Activated naive CD4-positive, alpha-beta T cell treated with anti-CD3 and anti-CD28 coated beads, Interleukin-2, amount 50 U/mL, for 72 hours (primary cell): ENCODE measurements at places on chromosomes 4 and X.
A peak's percentile ranks its signal among the peaks of the same experiment; 100 is the strongest.

DNA sequence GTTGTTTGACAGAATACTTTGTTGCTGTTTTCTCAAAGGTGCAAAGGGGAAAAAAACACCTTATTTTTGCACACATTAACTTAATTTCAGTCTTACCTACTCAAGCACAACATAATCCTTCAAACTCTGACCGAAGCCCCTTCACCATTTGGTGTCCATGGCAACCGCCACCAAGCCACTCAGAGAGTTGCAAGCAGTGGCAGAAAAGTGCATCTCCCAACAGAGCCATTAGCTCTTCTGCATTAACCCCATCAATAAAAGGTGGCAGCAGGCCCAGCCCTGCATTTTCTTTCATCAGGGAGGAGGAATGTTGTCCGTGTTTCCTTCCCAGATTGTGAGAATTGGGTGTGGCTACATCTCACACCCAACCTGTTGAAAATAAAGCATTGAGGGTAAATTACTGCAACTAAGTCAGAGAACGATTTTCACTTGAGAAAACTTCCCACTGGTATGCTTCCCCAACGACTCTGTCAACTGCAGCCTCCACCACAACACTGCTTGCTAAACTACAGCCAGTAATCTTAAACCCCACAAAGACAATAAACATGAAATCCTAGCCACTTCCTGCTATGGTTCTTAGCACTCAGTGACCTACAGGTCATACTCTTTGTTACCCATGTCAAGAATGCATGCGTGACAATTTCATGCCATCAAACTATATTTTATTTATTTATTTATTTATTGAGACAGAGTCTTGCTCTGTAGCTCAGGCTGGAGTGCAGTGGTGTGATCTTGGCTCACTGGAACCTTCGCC is 154.0 kb downstream of the GRIA3 start:
- no peak for DNase-seq

- DNase-seq, result peak; percentile 16
These were observed 6.4 kb downstream of the PPEF2 start for GRCh38 chr4:75895744-75896314.

DNA sequence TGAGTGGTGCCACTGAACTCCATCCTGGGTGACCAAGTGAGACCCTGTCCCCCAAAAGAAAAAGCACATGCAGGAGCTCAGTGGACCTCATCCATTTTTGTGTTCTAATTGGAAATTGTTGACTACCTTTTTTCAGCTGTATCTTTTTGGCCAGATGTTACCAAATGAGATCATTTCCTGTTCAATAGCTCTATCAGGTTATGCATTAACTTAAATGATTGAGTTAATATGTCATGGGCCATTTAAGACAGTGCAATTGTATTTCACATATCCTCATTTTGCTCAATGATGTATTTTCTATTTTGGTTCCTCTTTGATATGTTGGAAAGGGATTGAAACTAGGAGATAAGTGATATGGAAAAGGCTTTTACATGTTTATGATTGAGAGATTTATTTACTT is 26.2 kb upstream of the RHOH start:
- DNase-seq, result no peak

DNA sequence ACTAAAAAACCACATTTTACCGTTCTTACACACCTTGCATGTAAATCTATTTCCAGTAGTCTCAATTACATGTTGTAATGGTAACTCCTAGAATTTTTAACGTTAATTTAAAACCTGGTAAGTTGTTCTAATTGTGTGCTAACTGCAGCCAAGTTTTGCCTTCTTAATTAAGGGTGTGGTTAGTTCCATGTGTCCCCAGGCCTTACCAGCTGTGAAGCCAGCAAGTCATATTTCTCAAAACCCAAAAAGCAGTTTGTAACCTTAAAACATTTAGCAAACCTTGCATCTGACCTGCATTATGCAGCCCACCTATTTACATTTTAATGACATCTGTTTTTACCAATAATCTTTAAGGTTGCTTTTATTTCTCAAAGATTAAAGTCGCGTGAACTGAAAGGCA is 18.4 kb upstream of the FAM47E start:
- DNase-seq, result no peak

- DNase-seq, result no peak
These were observed 33.0 kb downstream of the DRP2 start for GRCh38 chrX:101252634-101253033.

DNA sequence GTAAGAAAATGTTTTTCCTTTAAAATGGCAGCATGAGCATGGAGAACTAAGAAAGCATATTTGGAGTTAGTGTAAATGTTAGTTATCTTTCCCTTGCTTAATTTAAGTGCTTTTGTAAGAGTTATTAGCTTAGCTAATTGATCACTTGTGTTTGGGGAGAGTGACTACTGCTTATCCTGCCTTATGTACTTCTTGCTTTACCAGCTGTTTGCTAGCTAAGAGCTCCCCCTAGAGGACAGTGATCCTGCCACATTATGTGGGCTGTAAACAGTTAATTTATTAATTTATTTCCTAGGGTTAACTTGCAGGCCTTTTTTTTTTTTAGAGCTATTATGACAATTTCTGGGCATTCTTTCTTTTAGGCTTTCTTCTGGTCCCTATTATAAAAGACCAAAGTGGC is 435.8 kb downstream of the MAGEB5 start:
- no peak for DNase-seq

DNA sequence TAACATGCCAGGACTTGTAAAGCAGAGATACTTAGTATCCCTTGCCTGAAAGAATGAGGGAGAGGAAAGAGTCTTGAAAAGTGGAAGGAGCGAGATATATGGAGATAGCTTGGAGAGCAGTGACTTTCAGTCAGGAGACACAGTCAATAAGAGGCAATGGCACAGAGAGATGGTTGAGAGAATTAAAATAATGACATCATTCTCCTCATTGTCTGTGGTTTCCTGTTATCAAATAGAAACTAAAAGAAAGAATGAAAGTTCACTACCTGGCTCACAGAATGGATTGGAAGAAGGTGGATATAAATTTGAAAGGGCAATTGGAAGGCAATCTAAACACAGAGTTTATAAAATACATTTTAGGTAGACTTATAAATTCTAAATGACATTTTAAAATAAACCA is 760.2 kb upstream of the AADAT start:
- DNase-seq, result no peak

DNA sequence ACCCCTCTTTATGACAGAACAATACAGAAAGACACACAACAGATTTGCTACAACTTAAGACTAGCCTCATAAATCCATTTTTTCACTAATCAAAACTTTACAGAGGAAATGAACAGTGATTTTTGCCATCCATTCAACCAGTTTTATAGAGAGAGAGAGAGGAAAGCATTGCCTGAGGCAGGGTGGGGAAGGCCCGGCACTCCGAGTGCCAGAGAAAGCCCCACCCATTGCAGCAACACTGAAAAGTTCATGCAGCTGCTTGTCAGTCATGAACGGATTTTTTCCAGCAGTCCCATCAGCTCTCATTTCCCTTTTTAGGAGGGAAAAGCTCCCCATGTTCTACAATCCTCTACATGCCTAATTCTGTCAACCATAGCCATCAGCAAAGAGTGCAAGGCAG is 236.9 kb downstream of the CHIC1 start:
- no peak for DNase-seq

- no peak for DNase-seq
These were observed 13.8 kb downstream of the RBM10 start for GRCh38 chrX:47158781-47159180.

DNA sequence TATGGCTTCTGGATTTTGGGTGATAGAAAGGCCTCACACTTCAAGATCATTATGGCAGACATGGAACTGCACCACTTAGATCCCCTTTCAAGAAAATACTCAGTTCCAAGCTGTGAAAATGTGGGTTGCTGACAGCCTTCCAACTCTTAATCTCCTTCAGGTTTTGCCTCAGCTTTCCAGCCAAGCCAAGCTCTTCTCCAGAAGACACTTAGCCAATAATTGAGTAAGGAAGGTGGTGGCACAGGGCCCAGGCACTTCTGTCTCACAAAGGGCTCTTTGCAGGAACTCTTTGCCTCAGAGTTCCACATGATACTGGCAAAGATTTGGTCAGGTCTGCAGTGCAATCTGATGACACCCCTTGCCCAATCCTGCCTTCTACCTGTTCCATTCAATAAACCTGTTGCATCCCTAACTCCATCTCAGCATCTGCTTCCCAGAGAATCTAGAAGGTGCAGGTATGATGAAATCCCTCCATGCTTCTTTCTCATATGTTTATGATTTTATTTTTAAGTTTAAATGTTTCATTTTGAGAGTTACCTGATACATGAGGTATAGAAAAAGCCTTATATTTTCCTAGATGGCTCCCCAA is 30.6 kb downstream of the ANXA5 start:
- DNase-seq, result no peak

DNA sequence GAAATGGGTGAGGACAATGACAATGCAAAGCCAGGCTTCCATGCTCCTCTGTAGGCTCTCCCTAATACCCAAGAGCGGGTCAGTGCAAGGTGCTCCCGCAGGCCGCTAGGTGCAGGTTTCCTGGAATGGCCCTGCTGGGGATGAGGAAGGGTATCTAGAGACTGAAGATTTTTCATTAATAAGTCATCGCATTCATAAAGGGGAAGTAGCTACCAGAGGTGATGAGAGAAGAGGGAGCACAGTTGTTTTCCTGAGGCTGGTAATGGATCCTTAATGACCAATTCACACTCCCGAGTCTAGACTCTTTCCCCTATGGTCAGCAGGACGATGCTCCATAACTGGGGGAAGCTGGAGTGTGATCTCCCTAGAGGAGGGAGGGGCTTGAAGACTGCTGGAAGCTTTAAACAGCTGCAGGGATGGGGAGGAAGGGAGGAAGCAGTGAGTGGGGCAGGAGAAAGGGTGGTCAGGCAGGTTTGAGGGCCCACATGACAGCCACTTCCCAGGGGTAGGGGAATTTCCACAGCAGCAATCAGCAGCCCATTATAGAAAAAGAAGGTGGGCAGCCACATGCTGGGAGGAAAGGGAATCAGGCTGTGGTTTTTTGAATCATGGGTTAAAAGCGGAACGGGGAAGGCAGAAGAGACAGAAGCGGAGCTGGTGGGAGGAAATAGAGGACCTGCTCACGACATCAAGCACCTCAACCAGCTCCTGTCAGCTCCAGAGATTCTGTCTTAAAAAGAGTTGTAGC is 10.2 kb upstream of the ATP6AP2 start:
- peak; percentile 5 for DNase-seq

- no peak for DNase-seq
These were observed 759.1 kb upstream of the SLIT2 start for GRCh38 chr4:19492606-19493005.

DNA sequence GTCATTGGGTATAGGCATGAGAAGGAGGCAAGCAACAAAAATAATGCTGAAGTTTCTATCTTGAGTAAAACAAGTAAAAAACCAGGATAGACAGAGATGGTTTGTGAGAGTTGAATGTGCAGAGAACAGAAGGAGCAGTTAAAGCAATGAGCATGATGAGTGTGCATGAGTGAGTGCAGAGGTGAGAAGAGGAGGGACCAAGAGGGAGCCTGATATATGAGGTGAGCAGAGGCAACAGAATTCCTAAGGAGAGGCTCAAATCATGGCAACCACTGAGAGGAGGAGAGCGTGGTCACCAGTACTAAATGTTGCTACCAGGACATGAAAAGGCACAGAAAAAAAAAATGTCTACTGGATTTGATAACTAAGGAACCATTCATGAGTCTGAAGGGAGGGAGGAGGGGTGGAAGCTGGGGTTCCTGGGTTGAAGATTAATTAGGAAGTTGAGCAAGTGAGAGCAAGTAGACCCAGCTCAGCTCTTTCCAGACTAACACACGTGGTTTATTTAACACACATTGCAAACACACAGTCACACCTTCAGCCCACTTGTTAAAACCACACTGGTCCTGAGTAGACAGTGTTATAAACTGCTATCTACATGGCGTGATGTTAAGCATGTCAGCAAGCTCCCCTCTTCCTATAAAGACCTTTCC is 69.0 kb upstream of the IQCM start:
- DNase-seq, result no peak

DNA sequence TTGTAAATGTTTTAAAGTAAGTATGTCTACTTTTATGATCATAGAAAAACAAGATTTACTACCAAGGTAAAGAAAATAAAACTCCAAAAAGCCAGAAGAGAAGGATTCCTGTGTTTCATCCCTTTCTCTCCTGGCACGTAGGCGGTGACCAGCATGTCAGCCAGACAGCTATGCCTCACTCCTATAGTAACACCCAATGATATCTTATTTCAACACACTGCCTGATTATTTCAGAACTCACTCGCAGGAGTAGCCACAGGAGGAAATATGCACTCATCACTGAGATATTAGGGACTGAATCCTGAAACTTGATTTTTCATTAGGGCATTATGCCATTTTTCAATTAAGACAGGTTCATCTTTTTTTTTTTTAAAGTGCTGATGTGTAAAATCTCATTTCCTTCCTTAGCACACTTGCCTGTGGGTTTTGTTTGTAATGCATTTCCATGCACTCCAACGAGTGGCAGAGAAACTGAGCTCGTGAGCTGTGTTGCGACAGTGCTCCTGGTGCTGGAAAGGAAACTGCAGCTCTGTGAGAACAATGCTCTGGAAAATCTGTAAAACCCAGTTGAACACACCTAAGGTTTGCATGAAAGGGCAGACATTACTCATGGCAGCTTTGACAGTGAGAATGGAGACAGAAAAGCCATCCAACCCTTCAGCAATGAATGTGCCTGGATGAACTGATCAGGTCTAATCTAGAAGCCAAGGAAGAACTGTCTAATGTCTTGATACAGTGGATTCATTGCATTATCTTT is 18.2 kb downstream of the RAI2 start:
- DNase-seq, result no peak

GRCh38 chrX:39904816-39905537 is 192.8 kb downstream of the BCOR start:
- DNase-seq, result no peak

DNA sequence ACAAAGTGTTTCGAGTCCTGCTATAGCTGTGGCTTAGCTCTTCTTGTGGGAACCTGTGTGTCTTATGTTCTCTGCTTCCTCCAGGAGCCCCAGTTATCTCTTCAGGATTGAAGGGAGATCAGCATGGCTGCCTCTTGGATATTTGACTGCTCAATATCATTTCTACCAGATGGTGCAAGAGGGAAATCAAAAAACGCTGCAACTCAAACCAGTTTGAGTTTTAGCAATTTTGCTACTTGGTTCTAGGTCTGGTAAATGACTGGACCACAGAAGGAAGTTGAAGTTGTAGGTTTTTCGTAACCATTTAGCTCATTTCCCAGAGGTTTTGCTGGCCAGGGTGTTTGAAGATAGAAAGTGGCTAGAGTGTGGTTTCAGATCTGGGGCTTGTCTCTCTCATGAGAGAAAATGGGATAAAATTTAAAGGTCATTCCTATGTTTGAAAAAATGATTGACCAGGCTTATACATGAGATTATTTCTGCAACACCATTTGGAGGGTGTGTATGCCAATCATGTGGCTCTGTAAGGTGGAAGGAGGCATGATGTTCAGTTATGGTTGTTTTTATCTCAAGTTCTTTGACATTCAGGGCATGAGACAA is 210.4 kb downstream of the SPRY1 start:
- no peak for DNase-seq

DNA sequence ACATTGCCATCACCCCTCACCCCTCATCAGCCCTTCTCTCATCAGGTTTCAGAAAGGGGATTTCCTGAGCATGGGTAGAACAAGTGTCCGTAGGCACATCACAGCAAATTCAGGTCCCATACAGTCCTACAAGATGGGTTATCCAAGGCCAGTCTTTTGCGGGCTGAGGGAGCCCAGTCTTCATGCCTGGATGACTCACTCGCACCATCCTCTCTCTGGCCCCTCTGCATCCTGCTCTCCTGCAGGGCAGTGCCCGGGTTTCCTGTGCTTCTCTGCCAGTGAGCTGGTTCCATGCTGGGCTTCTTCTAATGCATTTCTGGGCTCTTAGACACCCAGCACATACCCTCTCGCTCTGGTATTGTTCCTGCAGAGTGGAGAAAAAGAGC is 7.3 kb upstream of the INTS6L start:
- no peak for DNase-seq
